Stimulated activated CD4-positive, alpha-beta T cell treated with anti-CD3 and anti-CD28 coated beads, TNF-alpha, amount 100 ng/mL, for 48 hours (primary cell): ENCODE measurements at places on chromosomes 5 and 9.

DNA sequence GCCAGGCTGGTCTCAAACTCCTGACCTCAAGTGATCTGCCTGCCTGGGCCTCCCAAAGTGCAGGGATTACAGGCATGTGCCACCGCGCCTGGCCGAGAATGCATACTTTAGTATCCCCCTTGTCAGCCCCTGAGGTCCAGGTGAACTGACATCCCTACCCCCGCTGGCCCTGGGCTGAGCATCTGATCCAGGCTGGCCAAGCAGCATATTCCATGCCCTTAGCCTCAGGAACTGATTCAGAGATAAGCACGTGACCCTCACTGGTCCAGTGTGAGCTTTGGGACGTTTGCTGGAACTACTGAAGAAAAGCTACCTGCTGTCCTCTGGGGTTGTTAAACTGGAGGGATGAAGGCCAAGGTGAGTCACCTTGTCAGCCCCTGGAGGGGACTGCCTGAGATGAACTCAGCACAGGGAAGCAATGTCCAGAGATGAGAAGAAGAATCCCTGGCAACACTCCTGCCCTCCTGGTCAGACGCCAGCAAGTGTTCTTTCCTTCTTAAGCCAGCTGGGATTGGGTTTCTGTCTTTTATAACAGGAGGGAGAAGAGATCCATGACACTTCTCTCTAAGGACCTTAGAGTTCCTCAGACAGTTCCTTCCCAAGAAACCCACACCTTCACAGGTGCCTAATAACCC lies 59.1 kb upstream of the FBXW11 start:
- no peak for DNase-seq

DNA sequence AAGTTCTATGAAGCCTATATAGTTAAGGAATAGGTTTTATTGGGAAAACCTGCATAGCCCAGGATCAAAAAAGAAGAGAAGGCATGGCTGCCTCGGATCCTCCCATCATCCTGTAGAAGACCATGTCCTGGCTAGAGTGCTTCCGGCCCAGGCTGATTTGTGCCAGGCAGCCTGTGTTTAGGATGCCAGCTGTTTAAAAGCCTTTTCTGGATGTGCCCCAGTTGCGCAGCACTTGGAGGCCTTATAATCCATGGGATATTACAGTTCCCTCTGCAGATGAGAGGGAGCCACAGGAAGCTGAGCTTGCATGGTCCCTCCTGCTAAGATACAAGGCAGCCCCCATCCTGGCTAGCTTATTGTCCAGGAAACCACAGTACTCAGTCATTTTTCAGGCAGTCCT lies 97.9 kb downstream of the CHSY3 start:
- DNase-seq: no peak

GRCh38 chr5:134455466-134455865 lies 43.8 kb upstream of the CDKN2AIPNL start:
- no peak for DNase-seq

- no peak for DNase-seq
Observed at GRCh38 chr9:22590336-22591033, 143.9 kb downstream of the DMRTA1 start.

DNA sequence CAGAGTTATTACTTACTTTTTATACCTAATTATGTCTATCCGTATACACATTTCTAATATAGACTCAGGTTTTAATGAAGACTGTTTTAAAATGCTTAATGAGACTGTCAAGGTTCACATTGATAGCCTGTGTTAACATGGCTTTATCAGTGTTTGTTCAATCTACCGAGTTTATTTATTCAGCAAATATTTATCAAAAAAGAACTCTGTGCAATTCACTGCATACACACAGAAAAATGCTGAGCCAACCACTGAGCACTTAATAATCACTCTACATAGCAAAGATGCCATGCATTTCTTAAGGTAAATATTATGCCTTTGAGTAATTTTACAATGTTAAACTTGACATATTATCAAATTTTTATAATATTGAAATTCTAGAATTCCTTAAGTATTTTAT lies 428.2 kb downstream of the ANXA1 start:
- no peak for DNase-seq

DNA sequence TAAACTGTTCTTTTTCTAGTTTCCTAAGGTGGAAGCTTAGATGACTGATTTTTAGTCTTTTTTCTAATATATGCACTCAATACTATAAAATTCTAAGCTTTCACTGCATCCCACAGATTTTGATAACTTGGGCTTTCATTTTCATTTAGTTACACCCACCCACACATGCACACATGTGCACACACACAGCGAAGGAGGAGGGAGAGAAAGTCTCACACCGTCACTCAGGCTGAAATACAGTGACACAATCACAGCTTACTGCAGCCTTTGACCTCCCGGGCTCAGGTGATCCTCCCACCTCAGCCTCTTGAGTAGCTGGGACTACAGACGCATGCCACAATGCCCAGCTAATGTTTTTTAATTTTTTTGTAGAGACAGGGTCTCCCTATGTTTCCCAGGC lies 96.5 kb downstream of the SMIM23 start:
- peak; percentile 20 for DNase-seq

GRCh38 chr9:86766511-86766910 lies 180.8 kb downstream of the GAS1 start:
- DNase-seq: no peak

DNA sequence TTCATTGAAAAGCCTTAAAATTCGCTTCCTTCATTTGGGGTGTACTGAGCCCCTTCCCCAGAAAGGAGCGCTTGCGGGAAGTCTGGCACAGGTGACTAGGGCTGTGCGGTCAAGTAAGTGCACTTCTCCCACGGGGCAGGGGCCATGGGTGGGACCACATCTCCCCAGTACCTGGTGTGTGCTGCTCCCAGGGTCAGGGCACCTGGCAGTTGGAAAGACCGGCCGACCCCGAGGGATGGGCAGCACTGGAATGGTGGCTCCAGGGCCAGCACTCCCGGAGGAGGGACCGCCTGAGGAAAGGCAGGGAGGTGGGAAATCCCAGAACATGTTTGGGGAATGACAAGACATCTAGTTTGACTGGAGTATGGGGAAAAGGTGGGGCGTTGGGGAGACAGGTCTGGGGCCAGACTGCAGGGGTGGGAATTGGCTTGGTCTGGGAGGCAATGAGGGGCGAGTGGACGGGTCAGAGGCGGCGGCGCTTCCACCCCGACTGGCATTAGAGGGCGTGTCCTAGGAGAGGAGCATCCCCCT lies 727 bp upstream of the GLIPR2 start:
- DNase-seq: no peak

DNA sequence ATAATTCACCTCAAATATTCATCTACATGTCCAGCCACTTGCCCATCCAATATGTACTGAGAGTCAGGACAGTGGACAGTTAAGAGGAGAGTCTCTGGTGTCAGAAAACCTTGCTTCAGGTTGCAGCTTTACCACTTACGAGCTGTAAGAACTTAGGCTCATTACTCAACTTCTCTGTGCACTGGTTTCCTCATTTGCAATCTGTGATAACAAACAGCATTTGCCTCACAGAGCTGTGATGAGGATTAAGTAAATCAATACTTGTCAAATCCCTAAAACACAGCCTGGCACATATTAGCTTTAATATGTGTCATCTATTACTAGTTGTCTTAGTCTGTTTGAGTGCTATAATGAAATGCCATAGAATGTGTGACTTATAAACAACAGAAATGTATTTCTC lies 8.6 kb downstream of the GOLGA1 start:
- DNase-seq: no peak

DNA sequence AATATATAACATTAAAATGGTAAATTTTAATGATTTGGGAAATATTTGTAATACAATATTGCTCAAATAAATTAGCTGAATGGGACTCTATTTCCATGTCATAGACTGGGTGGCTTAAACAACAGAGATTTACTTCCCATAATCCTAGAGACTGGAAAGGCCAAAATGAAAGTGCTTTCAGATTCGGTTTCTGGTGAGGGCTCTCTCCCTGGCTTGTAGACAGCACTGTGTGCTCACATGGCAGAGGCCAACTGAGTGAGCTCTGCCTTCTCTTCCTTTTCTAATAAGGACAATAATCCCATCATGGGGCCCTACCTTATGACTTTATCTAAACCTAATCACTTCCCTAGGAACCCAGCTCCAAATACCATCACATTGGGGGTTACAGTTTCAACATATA lies 196.2 kb downstream of the MARCHF11 start:
- DNase-seq: no peak

DNA sequence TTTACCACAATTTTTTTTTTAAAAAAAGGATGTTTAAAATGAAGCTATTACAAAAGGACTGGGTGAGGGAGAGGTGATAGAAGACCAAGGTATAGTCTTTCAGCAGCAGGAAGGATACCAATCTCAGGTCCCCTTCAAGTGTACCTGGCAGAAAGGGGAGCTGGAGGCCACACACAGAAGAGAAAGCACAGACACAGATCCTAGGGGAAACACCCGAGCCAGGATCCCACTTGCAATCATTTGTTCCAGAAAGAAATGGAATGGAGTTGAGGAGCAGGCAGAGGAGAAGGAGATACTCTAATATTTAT lies 5.6 kb downstream of the GNPDA1 start:
- DNase-seq: no peak

GRCh38 chr5:123124859-123125595 lies 36.0 kb downstream of the PRDM6 start:
- no peak for DNase-seq

GRCh38 chr5:56011835-56012234 lies 17.1 kb upstream of the IL6ST start:
- no peak for DNase-seq

DNA sequence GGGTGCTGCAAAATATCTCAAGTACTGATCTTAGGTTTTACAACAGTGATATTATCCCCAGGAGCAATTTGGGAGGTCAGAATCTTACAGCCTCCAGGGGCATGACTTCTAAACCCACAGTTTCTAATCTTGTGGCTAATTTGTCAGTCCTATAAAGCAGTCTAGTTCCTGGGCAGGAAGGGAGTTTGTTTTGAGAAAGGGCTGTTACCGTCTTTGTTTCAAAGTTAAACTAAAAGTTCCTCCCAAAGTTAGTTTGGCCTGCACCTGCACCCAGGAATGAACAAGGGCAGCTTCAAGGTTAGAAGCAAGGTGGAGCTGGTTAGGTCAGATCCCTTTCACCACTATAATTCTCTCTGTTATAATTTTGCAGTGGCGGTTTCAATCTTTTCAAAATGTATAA lies 81.7 kb downstream of the SFXN1 start:
- DNase-seq: no peak

DNA sequence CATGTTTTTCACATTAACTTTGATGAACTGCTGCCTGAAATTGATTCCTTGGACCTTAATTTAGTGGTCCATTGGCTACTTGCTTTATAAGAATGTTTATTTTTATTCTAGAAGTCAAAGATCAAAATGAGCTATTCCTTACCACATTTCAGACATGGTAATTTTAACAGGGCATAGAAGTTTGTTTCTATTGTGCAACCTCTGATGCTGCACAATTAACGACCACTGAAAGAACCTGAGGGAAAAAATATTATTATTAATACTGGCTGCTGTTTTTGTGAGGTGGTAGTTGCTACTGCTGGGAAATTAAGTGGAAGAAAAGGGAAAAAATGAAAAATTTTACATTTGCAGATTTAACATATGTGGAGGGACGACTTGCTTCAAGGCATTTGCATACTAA lies 37.9 kb upstream of the RAB3C start:
- DNase-seq: no peak

DNA sequence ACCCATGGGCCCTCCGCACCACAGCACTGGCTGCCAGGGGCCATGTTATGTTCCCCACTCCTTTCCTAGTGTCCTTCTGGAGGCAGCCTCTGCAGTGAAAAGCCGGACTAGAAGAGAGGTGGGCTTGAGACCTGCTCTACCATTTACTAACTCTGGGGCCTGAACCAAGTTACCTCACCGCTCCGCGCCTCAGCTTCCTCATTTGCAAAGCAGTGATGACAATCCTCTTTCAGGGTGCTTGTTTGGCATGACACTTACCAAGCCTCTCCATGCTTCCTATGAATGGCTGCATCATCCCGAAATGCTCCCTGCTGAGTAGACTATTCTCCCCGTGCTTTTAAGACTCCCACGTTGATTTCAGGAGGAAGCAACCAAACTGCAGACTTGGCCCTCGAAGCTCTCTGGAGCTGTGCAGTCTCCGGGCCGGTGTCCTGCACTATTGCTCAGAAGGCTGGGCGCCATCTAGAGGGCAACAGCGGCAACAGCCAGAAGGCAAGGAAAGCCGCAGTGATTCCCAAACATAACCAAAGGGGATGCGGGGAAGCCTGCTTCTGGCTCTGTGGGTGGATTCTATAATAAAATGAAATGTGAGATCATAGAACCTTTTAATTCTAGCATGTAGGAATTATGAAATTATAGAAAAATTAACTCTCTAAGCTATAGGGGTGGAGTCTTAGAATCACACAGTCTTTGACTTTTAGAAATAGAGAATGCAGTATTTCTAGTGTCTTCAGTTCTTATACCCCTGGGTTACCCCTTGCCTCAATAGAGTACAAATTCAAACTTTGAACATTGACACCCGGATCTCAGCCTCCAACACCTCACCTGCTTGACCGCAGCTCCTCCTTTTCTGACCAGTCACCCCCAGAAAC lies 599.8 kb upstream of the BRINP1 start:
- DNase-seq: peak; percentile 15

DNA sequence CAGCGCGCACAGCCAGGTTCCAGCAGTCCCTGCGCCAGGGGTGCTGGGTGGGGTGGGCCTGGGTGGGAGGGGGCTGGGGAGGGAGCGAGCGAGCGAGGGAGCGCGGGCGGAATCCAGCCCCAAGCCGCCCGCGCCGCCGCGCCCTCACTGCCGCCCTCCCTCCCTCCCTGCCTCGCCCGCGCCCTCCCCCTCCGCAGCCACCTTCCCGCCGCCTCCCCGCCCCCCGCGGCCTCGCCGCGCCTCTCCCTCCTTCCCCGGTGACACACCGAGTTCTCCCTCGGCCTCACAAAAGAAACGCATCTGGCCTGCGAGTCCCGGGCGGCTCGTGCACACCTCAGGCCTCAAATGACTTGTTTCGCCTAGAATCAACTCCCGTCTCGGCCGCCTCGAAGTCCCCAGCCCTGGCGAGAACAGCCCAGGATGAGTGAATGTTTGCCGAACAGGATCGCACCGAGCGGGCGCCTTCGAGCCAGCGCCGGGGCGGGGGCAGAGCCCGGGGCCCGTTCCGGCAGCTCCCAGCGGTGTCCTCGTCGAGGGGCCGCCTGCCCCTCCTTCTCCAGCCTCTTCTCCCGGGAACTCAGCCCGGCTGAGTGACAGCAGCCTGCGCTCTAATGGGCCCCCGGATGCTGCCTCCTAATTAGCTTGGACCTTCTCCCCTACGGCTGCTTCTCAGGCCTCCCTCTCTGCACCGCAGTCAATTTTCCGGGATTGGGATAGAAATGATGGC lies 371 bp upstream of the PITX1 start:
- DNase-seq: no peak

GRCh38 chr9:113417370-113417769 lies 6.8 kb downstream of the C9orf43 start:
- no peak for DNase-seq

DNA sequence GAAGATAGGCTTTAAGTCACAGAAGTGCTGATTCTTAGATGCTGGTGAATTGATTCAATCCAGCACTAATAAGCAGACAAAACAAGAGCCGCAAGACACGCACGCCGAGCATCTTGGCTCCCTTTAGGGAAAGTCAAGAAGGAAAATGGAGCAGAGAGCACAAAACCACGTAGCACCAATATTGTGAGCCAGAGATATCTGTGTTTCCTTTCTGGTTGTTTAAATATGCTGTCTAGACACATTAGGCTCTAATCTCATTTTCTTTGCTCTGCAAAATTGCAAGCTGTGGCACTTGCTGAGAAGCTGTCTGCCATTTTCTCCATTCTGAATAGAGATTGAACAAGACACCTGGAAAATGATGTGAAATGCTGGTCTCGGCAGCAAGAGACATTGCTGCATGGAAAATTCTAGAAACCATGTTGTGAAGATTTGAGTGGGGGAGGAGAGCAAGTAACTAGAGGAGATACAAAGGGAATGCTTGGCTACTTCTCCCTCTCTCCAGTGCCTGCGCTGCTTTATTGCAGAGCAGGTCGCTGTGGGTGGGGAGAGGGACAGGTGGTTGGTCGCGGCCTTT lies 336.3 kb downstream of the MED10 start:
- no peak for DNase-seq
